Dermis blood vessel endothelial cell (primary cell): ENCODE measurements at places on chromosomes 6 and 20. TPM values are rescaled to one million over a fixed set of nuclear protein-coding genes. Genes with fewer than 3 reads are reported as not detected.

The SLA2 gene
- total RNA-seq = not detected in 2 replicates

- DNase-seq = no peak
Observed at GRCh38 chr6:94570581-94570980, 1006.8 kb upstream of the MANEA start.

DNA sequence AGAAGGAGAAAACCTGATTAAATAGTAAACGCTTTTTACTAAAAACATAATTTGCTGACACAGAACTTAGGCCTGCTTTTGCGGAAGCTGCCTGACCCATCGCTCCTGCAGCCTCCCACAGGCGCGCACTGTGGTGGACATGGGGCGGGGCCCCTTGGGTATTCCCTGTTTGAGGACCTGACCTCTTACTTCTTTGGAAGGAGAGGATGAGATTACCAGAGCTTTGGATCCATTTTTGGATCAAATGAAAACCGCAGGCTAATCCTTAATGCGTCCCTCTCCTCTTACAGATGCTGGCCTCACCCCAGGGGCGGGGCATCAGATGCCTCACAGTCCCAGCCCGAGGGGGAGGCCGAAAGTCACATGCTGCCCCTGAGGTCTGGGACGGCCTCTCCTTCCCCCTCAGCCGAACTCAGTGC, 151.0 kb downstream of the SCML4 start:
- no peak for DNase-seq

DNA sequence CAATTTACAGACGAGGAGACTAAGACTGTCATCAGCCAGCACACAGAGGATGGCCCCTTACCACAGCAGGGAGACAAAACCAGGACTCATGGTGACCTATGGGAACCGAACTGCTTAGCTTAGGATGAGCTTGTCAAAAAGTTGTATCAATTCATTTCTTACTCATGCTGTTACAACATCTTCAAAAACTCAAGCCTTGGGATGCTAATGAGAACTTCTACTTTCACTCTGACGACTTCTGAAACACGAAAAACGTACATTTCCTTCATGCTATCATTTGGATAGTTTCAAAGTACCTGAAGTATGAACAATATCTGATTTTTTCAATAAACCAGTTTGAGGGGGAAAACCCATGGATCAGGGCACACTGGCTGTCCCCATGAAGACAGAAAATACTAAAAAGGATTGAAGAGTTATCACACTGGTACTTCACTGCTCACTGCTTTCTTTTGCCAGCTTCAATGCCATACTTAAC, 31.9 kb downstream of the HIVEP2 start:
- no peak for DNase-seq

The OPRL1 gene
- total RNA-seq = 3.2 and 5.4 TPM in 2 replicates

- no peak for DNase-seq
Observed at GRCh38 chr6:12866422-12867029, 150.0 kb downstream of the PHACTR1 start.

DNA sequence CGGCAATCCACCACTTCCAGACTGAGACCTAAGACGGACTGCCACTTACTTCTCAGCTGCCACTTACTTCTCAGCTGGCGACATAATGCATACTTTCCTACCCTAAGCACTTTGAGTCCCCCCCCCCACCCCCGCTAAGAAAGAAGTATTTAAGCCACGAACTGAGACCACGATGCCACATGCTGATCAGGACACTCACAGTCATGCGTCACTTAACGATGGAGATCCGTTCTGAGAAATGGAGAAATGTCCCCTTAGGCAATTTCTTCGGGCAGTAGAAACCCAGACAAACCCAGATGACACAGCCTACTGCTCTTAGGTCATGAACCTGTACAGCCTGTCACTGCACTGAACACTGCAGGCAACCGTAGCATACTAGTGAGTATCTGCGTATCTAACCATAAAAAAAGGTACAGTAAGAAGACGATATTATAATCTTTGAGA, 690 bp downstream of the IFNGR1 start:
- peak; percentile 49 for DNase-seq

The KCNB1 gene
- under 0.01 TPM in 1 of 2 replicates, not detected in the other for total RNA-seq

DNA sequence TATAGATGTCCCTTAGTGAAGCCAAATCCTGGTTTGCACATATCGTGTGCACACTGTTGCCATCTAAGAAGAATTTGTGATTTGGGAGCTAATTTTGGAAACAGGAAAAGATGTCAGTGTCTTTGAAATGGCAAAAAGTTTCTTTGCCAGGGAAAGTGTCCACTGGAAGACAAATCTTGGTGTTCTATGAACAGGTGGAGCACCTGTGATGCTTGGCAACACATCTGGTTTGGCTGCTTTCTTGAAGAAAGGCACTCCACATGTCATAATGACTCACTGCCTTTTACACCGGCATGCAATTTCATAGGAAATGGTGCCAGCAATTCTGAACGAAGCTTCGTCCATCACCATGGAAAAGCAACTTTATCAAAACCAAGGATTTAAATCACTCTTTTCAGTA, 1040.0 kb upstream of the MAP3K7 start:
- no peak for DNase-seq
